ENCODE measurements at places on chromosomes 7 and 10. TPM values are rescaled to one million over a fixed set of nuclear protein-coding genes. Genes with fewer than 3 reads are reported as not detected.

GRCh38 chr7:105830405-105831301, 45.7 kb downstream of the ATXN7L1 start:
- no peak overlapping the region for H3K4me3 ChIP-seq
- peak overlapping the region; percentile 73 for H3K27ac ChIP-seq
- no peaks in the 10 kb centered on the region for H3K27me3 ChIP-seq

DNA sequence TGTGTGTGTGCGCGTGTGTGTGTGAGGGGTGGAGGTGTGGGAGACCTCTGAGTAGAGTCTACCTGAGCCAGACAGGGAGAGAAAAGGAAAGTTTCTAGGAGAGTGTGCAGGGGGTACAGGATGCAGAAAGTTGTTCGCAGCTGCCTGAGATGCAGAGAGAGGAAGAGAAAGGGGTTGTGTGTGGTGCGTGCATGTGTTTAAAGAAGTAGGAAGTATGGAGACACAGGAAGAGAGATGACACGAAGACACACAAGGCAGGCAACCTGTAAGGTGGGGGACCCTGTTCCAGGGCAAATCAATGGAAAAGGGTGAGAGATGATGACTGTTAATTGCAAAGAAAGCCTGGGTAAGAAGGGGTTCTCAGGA, 52.2 kb downstream of the C10orf105 start:
- H3K4me1 ChIP-seq: no peaks in the 10 kb centered on the region
- no peaks in the 10 kb centered on the region for H3K27me3 ChIP-seq
- no peak overlapping the region for H3K4me3 ChIP-seq
- H3K36me3 ChIP-seq: no peaks in the 10 kb centered on the region

GRCh38 chr7:65269150-65269856, 104.4 kb upstream of the ZNF92 start:
- H3K27me3 ChIP-seq: no peaks in the 10 kb centered on the region
- no peak overlapping the region for H3K27ac ChIP-seq
- no peak for DNase-seq
- H3K4me3 ChIP-seq: peak overlapping the region; percentile 30

GRCh38 chr7:105268056-105268455, 120.7 kb downstream of the SRPK2 start:
- no peaks in the 10 kb centered on the region for H3K36me3 ChIP-seq
- H3K4me1 ChIP-seq: peaks cover 41% of the 10 kb centered on the region
- H3K27me3 ChIP-seq: no peaks in the 10 kb centered on the region
- no peak for DNase-seq

DNA sequence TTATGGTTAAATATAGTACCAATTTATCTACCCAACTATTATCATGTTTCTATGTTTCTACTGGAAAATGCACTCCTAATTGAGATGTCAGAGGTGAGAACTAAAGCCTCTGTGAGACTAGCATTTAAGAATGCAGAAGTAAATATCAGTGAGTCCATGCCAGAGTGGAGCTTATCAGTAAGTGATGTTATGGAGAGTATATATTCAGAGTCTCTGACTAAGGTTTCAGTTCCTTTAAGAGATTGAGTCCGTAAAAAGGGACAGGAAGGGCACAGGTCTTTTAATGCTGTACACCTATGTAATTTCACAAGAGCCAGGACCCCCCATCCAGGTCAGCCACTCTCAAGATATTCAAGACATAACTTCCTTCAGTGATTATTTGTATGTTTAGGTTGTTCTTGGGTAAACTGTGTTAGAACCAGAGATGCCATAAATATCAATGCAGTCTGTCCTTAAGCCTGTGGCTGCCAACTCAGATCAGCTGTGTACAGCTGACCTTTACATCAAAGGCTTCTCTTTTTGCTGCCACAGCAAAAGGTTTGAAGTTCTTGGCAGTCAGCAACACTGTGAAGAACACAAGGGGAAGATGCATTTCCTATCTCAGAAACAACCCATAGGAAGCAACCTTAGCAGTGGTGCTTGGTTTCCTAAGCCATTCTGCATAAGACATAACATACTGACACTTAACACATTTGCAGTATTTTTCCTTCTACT, 244.8 kb downstream of the BICC1 start:
- no peaks in the 10 kb centered on the region for H3K27me3 ChIP-seq
- no peak overlapping the region for H3K27ac ChIP-seq
- no peaks in the 10 kb centered on the region for H3K36me3 ChIP-seq
- no peak overlapping the region for H3K4me3 ChIP-seq

- no peaks in the 10 kb centered on the region for H3K36me3 ChIP-seq
- no peak for DNase-seq
- H3K4me3 ChIP-seq: no peak overlapping the region
- H3K27ac ChIP-seq: no peak overlapping the region
These were observed 15.2 kb upstream of the EXOC6 start for GRCh38 chr10:92832998-92833650.

- H3K36me3 ChIP-seq: no peaks in the 10 kb centered on the region
- DNase-seq: no peak
- H3K27me3 ChIP-seq: no peaks in the 10 kb centered on the region
- H3K4me3 ChIP-seq: no peak overlapping the region
These were observed 122.4 kb downstream of the SORBS1 start for GRCh38 chr10:95438781-95439180.

DNA sequence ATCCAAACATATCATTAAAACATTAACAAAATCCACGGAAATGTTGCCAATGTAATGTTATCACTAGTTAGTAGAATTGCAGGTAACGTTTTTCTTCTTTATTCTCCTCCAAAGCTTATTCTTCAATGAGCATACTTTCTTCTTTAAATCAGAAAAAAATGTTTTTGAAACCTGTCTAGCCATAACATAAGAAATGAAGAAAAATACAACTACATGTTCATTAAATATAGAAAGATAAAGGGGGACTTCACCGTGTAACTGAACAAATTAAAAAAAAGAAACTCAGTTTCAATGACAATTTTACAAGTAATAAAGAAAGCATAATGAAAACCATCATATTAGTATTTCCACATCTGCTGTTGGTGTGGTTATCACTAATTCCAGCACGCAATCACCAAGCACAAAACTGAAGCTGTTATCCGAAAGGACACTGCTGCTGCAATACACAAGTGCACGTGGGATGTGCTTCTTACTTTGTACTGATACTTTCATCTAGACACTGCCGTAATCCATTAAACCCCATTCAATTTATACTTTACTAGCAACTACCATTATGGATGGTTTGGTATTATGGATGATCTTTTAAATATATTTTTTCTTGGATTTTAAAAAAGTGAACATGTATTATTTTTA, 9.6 kb downstream of the ESYT2 start:
- H3K36me3 ChIP-seq: no peaks in the 10 kb centered on the region
- H3K27ac ChIP-seq: no peak overlapping the region
- peaks cover 74% of the 10 kb centered on the region for H3K4me1 ChIP-seq
- DNase-seq: no peak
- no peaks in the 10 kb centered on the region for H3K27me3 ChIP-seq

- no peak overlapping the region for H3K4me3 ChIP-seq
- H3K27ac ChIP-seq: no peak overlapping the region
- no peak for DNase-seq
These were observed 48.4 kb downstream of the DNAJB9 start for GRCh38 chr7:108618056-108618455.

GRCh38 chr7:158351481-158351880, 236.1 kb downstream of the PTPRN2 start:
- no peaks in the 10 kb centered on the region for H3K27me3 ChIP-seq
- no peak for DNase-seq
- no peaks in the 10 kb centered on the region for H3K36me3 ChIP-seq
- no peak overlapping the region for H3K27ac ChIP-seq
- H3K4me1 ChIP-seq: no peaks in the 10 kb centered on the region
- no peak overlapping the region for H3K4me3 ChIP-seq

GRCh38 chr7:1857487-1858421, 187.7 kb downstream of the ELFN1 start:
- DNase-seq: no peak

Gene PLEKHS1
- total RNA-seq: not detected

- H3K27ac ChIP-seq: no peak overlapping the region
- no peaks in the 10 kb centered on the region for H3K36me3 ChIP-seq
- H3K27me3 ChIP-seq: no peaks in the 10 kb centered on the region
These were observed 11.5 kb downstream of the RGS10 start for GRCh38 chr10:119531067-119531466.

GRCh38 chr7:128091106-128091505, 59.9 kb upstream of the LRRC4 start:
- no peak for DNase-seq
- no peaks in the 10 kb centered on the region for H3K27me3 ChIP-seq
- no peak overlapping the region for H3K4me3 ChIP-seq
- H3K36me3 ChIP-seq: peaks cover 39% of the 10 kb centered on the region
- H3K27ac ChIP-seq: no peak overlapping the region

DNA sequence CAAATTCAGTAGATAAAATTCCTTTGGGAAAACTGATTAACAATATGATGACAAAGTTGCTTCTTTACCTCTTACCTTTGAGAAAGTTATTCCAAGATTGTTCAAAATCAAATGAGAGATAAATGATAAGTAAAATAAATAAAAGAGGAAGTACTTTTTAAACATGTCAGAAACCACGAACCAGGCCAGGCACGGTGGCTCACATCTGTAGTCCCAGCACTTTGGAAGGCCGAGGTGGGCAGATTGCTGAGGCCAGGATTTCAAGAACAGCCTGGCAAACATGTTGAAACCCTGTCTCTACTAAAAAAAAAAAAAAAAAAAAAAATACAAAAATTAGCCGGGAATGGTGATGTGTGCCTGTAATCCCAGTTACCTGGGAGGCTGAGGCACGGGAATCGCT, 296.6 kb downstream of the HGF start:
- no peaks in the 10 kb centered on the region for H3K27me3 ChIP-seq
- no peak for DNase-seq
- no peak overlapping the region for H3K27ac ChIP-seq
- no peaks in the 10 kb centered on the region for H3K4me1 ChIP-seq
- H3K4me3 ChIP-seq: no peak overlapping the region

DNA sequence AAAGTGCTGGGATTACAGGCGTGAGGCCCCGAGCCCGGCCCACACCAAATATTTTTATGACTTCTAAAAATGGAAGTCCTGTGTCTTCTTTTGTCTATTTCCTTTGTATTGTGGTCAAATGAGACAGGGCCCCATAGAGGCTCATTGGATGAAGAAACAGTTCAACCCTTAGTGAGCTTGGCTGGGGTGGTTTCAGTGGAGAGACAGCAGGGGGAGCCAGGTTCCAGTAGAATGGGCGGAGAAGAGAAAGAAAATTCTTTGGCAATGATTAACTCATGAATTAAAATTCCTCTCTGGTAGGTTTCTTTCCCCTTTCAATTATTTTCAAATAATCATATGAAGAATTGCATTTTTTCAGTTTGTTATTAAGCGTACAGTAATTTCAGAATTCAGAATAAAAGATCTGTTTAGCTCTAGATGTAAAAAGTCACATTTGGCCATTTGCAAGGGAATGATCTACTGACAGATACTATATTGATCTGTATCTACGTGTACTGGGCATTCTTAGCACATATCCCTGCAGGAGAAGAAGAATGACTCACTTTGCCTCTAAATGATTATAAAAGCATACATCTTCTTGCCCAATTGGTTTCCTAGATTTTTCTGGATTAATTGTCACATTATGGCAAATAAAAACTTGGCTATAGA, 43.2 kb downstream of the PNLIPRP3 start:
- no peaks in the 10 kb centered on the region for H3K4me1 ChIP-seq
- H3K36me3 ChIP-seq: no peaks in the 10 kb centered on the region
- no peak overlapping the region for H3K27ac ChIP-seq
- H3K27me3 ChIP-seq: no peaks in the 10 kb centered on the region

Gene H2AZ2
- 97.5 TPM for total RNA-seq

Gene CNPY1
- not detected for total RNA-seq

DNA sequence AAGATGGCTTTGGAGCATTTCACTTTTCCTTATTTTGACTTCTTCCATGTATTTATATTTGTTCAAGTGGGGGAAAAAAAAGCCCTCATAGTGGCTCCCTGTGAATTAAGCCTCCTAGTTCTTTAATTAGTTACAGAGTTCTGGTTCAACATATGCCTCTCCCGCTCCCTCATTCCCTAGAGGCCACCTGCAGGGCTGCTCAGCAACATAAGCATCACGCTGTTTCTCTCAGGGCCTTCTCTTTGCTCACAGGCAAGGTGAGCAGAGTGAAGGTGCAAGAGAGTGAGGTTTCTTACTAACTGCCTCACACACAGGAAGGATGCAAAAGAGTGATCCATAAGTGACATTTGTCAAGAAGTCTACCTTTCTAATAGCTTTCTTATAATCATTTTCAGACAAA, 196.7 kb downstream of the SEMA3E start:
- H3K4me1 ChIP-seq: no peaks in the 10 kb centered on the region
- H3K27me3 ChIP-seq: no peaks in the 10 kb centered on the region
- H3K36me3 ChIP-seq: no peaks in the 10 kb centered on the region
- no peak overlapping the region for H3K27ac ChIP-seq
- no peak overlapping the region for H3K4me3 ChIP-seq

DNA sequence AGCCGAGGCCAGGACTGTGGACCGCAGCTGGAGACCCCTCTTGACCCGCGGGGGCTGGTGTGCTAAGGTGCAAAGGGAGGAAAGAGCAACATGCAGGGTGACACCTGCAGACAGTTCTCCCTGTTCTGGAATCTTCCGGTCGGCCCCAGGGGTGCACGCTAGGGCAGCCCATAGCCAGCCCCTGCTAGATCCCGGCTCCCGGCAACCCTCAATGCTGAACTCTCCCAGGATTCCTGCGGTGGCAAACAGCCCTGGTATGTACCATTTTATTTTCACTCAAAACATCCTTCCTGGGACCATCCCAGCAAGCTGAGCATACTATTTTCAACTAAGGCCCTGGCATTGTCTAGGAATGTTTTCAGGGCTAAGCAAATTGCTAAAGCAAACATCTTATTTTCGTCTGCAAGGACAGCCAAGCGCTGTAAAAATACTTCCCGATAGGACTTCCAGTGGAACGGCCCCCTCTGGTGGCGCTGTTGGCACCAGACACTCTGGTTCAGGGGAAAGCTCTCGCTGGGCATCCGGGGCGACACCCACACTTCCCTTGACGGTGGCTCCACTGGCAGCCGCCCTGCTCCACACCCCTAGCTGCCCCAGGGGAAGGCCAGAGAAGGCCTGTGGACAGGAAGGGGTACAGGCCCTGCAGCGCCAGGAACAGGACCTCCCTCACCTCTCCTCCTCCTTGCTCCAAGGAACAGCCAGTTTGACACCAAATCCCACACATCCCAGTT, 99.4 kb downstream of the CTBP2 start:
- DNase-seq: no peak
- H3K4me3 ChIP-seq: peak overlapping the region; percentile 5
- peaks cover 100% of the 10 kb centered on the region for H3K4me1 ChIP-seq
- no peaks in the 10 kb centered on the region for H3K27me3 ChIP-seq
- no peaks in the 10 kb centered on the region for H3K36me3 ChIP-seq

GRCh38 chr7:116834815-116835504, 27.4 kb upstream of the CAPZA2 start:
- H3K36me3 ChIP-seq: no peaks in the 10 kb centered on the region
- H3K27me3 ChIP-seq: no peaks in the 10 kb centered on the region
- H3K27ac ChIP-seq: no peak overlapping the region
- no peak overlapping the region for H3K4me3 ChIP-seq
- no peaks in the 10 kb centered on the region for H3K4me1 ChIP-seq

GRCh38 chr10:132477398-132478340, 59.9 kb upstream of the INPP5A start:
- H3K27me3 ChIP-seq: no peaks in the 10 kb centered on the region
- H3K4me3 ChIP-seq: no peak overlapping the region
- DNase-seq: no peak
- no peak overlapping the region for H3K27ac ChIP-seq
- peaks cover 13% of the 10 kb centered on the region for H3K4me1 ChIP-seq
- no peaks in the 10 kb centered on the region for H3K36me3 ChIP-seq
